ENCODE measurements at places on chromosomes 3 and 15. TPM values are rescaled to one million over a fixed set of nuclear protein-coding genes. Genes with fewer than 3 reads are reported as not detected.

THAP10 gene
- total RNA-seq, result 3.4 TPM

KAT2B gene
- total RNA-seq, result 1.4 TPM

CHRD gene
- total RNA-seq, result 0.63 TPM

LRRIQ4 gene
- total RNA-seq, result not detected

CYP1A1 gene
- total RNA-seq, result 0.11 TPM

MYRIP gene
- 3.4 TPM for total RNA-seq

LSAMP gene
- total RNA-seq, result 3.8 TPM

MFAP1 gene
- total RNA-seq, result 36.7 TPM

LRRC34 gene
- 3.3 TPM for total RNA-seq

ACSBG1 gene
- 6.1 TPM for total RNA-seq

DNA sequence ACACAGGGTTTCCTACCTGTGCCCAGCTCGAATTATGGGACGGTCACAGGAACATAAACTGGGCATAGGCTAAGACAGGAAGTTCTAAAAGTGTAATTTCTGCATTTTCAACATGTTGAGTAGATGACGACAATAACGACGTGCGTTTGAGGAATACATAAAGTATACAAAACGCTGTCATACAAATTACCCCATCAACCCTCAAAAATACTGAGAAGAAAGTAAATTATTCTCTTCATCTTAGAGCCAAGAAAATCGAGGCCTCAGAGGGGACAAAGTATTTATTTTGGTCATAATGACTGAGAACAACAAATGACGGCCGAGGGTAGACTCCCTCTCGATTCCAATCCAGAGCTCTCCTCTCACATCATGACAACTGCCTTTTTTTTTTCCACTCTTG is 60.8 kb downstream of the RUBCN start:
- DNase-seq, result no peak

- DNase-seq, result peak; percentile 58
Observed at GRCh38 chr3:149339931-149340309, 6.5 kb upstream of the TM4SF18 start.

DNA sequence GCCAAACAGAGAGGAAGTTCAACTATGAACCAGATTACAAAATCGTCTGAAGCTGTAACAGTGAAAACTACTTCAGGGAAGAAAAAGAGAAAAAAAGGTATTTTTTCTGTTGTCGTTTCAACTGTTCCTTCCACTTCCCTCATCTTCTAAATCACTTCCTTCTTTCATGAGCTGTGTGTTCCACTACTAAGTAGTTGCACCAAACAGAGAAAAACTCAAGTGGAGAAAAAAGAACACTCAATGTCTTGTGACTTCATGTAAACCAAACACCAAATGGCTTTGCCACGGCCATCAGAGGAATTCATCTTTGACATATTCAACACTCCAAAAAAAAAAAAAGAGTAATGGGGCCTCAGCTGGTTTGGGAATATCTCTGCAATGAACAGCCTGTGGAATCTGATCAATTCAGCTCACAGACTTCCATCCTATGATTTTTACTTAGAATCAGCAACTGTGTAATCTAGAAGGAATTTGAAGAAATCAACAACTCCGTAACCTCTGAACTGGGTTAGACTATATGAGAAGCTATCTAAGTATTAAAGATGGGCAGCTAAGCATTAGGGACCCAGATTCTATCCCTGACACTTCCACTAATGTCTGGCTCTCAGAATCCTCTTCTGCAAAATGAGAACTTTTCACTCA is 47.5 kb upstream of the RNF7 start:
- DNase-seq, result no peak

DNA sequence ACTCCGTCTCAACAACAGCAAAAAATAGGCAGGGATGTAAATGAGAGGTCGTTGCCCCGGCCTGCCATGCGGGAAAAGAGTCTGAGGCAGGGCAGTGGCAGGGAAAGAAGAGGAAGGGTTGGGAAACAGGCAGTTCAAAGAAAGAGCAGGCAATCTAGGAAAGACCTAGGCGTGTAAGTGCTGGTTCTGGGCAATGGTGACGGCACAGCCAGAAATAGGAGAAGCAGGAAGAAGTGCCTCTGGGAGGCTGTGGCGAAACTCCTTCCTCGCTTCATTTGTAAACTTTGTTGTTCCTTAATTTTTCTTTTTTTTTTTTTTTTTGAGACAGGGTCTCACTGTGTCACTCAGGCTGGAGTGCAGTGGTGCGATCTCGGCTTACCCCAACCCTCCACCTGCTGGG is 4.3 kb downstream of the SLC51A start:
- no peak for DNase-seq

- DNase-seq, result no peak
Observed at GRCh38 chr3:111594205-111594604, 941 bp downstream of the ZBED2 start.

DNA sequence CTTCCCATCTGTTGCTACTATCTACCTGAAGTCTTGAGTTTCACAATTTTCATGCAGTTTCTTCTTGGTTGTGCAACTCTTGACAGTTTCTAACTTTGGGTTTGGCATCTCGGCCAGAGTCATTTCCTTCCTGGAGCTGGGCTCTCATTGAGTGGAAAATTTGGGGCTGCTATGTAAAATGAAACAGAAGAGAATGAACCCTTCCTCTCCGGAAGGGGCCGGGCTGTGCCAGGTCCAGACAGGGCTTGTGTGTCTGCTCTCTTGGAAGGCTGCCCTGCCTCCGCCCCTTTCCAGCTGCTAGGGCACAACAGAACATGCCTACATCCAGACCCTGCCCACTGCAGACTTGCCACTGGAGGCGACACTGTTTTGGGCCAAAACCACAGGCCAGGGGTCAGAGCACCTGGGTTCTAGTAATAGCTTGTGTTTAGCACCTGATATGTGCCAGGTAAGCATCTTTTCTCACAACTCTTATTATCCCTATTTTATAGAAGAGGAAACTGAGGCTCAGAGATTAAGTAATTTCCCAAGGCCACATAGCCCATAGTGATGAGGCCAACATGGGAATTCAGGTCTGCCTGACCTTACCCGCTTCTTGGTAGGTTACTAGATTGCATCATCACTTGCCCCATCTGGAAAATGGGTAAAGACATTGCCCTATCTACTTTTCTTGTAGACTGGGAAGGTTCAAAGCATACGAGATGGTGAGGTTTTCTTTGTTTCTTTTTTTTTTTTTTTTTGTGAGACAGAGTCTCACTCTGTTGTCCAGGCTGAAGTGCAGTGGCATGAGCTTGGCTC is 25.0 kb downstream of the IRAK2 start:
- DNase-seq, result no peak

- no peak for DNase-seq
Observed at GRCh38 chr3:34056951-34057390, 258.5 kb downstream of the PDCD6IP start.

GRCh38 chr3:127350172-127351050 is 62.6 kb upstream of the PRR20G start:
- DNase-seq, result peak; percentile 41

GRCh38 chr15:51908316-51908715 is 63.3 kb downstream of the LEO1 start:
- no peak for DNase-seq

GRCh38 chr3:13188975-13189374 is 115.7 kb upstream of the IQSEC1 start:
- DNase-seq, result no peak

GRCh38 chr3:194205675-194206133 is 69.8 kb downstream of the HES1 start:
- no peak for DNase-seq

GRCh38 chr3:185342459-185343174 is 20.3 kb upstream of the MAP3K13 start:
- no peak for DNase-seq

DNA sequence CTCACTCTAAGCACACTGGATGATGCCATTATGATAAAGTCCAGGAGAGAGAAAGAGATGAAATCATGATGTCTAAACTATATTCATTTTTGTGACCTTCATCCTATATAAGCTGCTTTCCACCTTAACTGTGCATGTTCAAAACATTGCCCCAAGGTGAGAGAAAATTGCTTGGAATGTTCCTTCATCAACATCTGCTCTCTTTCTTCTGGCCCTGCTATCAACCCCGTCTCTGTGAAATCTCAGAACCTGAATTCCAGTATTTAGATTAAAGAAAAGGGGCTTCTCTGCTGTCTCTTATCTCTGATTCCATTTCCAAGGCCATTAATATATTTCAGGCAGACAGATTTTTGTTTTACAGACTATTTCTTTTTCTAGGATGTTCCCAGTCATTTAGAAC is 47.3 kb upstream of the PHLDB2 start:
- DNase-seq, result no peak

DNA sequence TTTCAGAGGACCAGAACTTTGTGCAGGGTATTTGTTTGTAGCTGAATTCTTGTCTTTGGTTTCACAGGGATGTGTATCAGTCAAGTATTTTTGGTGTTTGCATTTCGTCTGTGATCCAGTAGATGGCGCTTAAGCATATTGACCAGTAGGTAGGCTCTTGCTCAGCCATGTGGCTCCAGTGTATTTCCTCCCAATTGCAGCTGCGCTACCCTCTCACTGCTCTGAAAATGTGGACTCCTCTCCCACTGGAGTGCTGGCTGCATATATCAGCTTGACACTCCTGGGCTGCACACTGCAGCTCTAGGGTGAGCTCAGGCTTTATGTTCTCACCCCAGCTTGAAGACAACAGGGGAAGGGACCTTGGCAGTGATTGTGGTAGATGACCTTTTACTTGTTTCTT is 1264.3 kb upstream of the ALCAM start:
- no peak for DNase-seq

GRCh38 chr15:63987796-63988378 is 58.4 kb downstream of the DAPK2 start:
- DNase-seq, result no peak

DNA sequence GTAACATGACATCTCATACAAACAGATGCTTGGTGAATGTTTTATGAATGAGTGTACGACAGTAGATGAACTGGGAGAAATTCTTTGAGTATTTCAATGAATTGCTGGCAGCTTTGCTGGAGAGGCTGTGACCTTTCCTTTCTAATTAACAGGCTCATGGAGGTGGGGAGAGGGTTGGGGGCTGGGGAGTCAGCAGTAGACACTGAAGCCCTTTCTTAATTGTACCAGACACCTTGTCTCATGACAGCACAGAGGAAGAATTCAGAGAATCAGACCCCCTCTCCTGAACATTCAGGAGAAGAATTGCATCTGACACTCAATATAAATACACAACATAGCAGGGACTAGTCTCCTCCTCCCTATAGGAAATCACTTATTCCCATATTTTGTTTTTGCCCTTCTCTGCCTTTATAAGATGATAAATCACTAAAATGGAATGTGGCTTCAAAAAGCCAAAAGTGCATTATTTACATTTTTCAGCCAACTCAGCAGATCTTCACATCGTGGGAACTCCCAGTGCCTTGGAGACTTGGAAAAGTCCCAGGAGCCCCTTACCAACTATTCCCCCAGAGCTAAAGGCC is 66.2 kb upstream of the TPM1 start:
- DNase-seq, result no peak

- DNase-seq, result no peak
Observed at GRCh38 chr3:153282355-153282754, 120.3 kb downstream of the RAP2B start.

- DNase-seq, result no peak
Observed at GRCh38 chr3:23633261-23633960, 172.3 kb upstream of the UBE2E1 start.

DNA sequence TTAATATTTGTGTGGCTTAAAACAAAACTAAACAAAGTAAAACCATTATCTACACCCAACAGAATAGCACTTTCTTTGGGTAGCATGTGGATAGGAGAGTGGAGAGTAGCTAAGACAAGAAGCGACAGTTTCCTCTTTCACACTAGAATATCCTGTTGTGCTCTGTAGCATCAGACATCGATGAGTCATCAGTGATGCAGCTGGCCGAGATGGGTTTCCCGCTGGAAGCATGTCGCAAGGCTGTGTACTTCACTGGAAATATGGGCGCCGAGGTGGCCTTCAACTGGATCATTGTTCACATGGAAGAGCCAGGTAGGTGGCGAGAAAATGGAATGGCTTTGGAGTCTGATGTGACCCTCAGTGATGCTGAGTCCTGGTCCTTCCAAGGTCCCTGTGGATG is 108.1 kb downstream of the USP13 start:
- DNase-seq, result peak; percentile 7

- no peak for DNase-seq
Observed at GRCh38 chr15:98948456-98948855, 59.1 kb downstream of the PGPEP1L start.

- no peak for DNase-seq
Observed at GRCh38 chr3:68467465-68467864, 464.9 kb downstream of the TAFA4 start.

All from H1 (cell line).